ENCODE measurements at places on chromosomes 1 and 21.

DNA sequence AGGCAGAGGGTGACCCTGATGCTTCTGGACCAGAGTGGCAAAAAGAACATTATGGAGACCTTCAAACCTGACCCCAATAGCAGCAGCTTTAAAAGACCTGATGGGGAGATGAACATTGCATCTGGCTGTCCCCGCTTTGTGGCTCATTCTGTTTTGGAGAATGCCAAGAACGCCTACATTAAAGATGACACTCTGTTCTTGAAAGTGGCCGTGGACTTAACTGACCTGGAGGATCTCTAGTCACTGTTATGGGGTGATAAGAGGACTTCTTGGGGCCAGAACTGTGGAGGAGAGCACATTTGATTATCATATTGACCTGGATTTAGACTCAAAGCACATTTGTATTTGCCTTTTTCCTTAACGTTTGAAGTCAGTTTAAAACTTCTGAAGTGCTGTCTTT, 45.8 kb downstream of the TRAF5 start:
- no peak for DNase-seq

DNA sequence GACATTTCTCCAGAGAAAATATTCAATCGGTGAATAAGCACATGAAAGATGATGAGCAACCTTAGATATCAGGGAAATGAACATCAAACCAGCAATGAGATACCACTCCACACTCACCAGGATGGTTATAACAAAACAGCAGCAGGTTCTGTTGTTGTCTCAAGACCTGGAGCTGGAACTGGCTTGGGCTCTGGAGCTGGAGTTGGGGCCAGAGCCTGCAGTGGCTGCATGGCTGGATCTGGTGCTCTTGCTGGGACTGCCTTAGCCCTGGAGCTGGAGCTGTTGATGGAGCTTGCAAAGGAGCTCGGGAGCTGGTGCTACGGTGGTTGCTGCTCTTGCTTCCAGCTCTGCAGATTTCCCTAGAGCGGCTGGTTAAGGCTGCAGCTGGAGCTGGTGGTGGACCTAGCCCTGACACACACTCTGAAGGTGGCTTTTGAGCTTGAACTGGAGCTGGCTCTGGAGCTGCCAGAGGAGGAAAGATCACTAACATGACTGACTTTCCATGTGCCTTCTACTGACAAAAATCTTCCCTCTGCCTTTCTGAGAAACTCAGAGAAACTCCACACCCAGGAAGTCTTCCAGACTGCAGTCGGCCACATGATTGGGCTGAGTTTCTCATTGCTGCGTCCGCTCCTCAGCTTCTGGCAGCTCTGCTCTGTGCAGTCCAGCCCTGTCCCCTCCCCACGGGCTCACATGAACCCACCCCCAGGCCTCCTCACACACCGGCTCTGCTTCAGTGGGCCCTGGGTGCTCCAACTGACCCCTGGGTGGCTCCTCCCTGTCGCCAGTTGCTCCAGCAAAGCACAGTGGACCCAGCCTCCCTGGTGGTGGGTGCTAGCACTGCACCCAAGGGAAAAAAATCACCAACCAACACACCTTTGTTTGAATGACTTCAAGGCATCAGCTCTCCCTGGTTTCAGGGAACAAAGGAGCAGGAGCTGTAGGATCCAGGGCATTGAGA, 139.1 kb upstream of the FMN2 start:
- DNase-seq: no peak

DNA sequence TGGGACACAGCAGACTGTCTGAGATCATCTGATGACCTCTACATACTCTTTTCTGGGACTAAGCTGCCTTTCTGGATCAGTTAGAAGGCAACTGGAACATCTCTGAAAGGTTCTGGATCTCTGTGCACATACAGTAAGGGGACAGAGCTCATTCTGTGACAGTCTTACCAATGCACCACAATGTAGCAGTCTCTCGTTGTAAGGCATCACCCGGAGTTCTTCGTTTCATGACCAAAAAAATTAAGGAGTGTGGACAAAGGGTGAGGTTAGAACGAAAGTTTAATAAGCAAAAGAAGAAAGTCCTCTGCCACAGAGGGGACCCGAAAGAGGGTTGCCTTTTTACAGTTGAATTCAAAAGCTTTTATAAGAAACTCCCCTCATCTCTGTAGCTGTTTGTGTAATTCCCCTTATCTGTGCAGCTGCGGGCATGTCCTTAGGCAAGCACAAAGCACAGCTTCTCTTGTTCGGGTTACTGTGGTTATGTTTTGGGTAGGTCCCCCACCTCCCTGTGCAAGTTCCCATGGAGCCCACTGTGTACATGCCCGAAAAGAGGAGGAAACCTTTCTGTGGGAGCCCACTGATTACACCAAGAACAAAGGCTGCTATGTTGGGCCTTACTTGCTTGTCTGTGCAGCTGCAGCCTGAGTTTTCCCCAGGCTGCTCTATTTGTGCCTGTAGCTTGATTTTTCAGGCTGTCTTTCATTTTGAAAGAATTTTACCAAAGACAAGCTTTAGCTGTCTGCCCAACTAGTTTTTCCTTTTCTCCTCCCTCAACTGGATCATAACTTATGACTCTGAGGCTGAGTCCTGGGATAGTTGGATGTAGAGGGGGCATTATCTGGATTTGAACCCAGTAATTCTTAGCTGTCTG, 53.1 kb upstream of the CACNA1E start:
- DNase-seq: peak; percentile 48

DNA sequence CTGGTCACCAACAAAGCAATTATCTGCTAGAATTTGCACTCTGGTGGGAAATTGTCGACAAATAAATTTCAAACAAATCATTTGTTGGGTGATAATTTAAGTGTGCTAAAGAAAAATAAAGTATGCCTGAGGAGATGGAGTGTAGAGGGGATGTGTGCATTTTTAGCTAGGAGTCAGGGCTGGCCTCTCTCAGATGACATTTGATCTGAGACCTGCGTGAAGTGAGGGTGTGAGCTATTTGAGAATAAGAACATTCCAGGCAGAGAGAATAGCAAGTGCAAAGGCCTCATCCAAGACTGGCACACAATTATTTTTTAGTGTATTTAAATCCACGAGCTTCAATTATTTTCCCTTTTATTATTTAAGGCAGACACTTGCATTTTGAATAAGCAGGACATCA, 19.7 kb upstream of the S1PR1 start:
- no peak for DNase-seq

DNA sequence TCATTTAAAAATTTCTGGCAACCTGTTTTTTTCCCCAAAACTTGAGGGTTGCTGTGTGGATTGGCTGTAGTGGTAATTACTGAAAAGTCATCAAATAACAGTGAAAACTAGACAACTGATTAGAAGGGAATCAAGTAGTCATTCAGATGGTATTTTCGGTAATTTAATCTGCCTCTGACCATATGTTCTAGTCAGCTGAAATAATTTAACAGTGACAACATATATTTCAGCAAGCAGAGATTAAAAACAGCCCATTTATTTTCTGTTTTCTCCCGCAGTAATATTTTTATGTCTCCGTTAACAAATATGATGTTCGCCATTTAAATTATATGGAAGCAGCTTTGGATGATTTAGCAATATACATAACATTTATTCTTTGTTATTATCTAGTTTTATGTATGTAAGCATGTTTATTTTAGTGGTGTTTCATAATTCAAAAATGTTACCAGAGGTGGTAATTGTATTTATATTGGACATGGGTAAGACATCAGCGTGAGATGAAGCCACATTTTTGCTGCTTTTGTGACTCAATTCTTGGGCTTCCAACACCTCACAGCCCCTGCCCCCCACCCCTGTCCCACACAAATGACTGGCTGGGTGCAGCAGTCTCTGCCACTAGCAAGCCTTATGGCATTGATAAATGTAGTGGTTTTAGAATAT, 104.4 kb downstream of the GALNT2 start:
- DNase-seq: no peak

DNA sequence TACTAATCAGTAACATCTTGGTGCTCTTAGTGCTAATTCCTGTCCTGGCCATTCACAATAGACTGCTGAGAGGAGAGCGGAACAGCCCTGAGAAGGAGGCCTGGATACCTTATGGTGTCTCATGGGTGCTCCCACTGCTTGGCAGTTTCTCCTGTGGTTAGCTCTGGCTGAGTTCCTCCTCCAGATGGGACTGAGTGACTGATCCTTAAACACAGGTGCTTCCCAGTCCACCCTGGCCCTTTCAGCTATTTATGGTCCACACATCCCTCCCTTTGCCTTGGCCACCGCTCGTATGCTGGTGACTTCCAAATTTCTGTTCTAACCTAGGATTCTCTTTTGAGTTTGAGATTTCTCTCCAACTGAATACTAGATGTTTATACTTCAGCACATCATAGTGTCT, 157.0 kb upstream of the CACNA1E start:
- DNase-seq: no peak

DNA sequence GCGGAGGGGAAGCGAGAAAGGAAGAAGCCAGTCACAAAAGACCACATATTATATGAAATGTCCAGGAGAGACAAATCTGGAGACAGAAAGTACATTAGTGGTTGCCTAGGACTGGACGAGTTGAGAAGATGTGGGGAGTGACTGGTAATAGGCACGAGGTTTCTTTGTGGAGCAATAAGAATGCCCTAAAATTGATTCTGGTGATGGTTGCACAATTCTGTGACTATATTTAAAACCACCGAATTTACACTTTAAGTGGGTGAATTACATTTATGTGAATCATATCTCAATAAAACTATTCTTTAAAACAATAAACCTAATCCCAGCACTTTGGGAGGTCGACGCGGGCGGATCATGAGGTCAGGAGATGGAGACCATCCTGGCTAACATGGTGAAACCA, 63.1 kb downstream of the ZNF281 start:
- no peak for DNase-seq

DNA sequence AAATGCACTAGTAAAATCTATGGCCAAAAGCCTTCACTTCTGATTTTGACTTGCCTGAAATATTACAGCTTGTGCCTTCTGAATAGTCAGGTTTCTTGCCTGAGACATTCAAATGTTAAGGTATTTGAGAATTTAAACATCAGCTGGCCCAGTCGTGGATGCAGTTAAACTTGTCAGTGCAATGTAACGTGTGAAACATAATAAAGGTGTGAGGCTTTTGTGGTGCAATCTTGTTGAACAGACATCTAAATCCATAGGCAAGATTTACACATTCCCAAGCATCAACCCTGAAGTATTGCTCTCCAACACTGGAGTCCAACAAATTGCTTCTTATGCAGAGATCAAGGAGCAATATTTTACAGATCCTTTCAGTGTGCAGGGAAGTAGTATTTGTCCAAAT, 4.4 kb downstream of the CCN1 start:
- no peak for DNase-seq

DNA sequence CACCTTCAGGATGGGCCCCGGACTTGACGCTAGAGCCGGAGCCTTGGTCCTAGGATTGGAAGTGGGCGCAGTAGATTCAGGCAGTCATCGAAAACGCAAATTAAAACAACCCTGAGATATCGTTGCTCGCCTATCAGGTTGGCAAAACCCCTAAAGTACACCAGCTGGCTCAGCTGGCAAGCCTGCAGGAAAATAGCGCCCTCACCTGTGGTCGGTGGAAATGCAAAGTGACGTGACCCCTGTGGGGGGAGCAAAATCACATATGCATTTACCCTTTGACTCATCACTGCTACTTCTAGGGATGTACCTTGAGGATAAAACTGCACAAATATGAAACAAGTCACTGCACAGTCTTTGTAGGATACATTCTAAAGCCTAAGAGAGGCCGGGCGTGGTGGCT, 170.3 kb upstream of the TMEM51 start:
- DNase-seq: no peak

DNA sequence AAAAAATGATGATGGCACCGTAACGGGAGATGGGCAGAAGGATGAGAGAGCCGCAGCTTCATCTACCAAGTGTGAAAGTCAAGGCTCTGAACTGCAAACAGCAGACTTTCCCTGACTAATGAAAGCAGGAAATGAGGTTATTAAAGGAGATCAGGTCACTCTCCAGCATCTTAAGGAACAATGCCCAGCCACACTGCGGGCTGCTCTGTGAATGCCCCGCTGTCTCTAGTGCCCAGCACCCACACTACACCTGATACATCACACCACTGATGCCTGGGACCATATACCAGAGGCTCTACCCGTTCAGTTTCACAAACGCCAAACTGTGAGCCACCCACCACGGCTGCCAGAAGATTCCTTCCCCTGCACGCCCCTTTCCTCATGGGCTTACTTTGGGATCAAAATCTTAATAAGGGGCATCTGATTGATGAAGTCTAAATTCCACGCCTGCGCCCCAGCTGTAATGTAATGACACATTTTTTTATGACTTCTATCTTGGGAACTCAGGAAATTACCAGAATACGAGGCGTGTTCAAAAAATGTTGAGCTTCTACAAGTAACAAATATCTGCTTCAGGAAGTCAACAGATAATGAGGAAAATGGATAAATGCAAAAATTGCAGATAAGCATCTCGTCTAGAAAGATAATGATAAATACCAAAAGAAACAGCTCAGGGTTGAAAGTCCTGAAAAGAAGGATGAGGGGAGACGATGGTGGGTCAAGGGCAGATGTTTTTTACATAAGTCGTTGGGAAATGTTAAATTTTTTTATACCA, 72.0 kb downstream of the MIS18A start:
- no peak for DNase-seq

DNA sequence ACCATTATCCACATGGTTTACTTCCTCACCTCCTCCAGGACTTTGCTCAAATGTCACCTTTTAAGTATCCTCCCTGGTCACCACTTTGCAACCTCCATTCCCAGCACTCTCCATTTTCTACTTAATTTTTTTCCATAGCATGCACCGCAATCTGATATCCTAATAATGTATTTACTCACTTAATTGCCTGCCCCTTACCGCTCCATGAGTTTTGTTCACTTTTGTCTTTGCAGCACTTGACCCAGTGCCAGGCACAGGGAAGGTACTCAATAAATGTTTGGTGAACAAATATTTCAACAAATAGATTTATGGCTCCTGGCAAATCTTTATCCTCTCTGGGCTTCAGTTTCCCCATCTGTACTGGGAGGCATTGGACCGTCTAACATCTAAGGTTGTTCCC, 53.6 kb downstream of the UBE2T start:
- DNase-seq: no peak

DNA sequence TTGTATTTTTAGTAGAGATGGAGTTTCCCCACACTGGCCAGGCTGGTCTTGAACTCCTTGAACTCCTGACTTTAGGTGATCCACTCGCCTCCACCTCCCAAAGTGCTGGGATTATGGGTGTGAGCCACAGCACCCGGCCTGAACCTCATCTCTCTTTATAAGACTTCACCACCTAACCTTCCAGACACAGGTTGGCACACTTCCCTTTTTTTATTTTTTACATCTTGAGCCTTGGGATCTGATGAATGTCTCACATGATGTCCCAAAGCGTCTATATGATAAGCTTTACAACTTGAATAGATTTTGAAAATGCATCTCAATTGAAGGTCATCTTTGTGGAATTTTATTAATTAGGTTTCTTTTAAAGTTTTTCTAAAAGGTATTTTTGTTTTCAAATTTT, 172.4 kb upstream of the IVNS1ABP start:
- DNase-seq: no peak

- no peak for DNase-seq
Observed at GRCh38 chr1:78854556-78854955, 152.0 kb downstream of the ADGRL4 start.

- DNase-seq: no peak
Observed at GRCh38 chr1:206467915-206468314, 2.4 kb upstream of the IKBKE start.

DNA sequence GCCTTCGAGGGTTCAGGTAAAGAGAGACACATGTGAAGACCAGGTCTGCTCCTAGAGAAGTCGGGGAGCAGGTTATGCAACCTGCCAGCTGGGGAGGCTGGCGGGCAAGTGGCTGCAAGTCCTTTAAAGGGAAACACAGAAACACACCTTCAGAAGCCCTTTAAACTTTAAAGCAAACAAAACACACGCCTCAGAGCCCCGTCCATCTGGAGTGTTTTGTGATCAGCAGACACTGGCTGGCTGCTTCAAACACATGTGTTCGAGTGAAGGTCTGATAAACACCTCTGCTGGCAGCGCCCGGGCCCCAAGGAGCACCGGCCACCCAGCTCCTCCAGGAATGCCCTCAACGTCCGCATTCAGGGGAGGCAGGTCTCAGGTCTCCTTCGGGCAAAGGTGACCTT, 15.2 kb downstream of the RIPK4 start:
- DNase-seq: no peak
